Tibial artery (tissue), 4 donors: ENCODE measurements at places on chromosomes 1 and 21.

GRCh38 chr1:204972426-204972825 lies 70.6 kb upstream of the CNTN2 start:
- no peak for DNase-seq

- no peak for DNase-seq
These were observed 18.7 kb downstream of the AADACL4 start for GRCh38 chr1:12662556-12662955.

GRCh38 chr21:17081193-17081592 lies 431.6 kb upstream of the CXADR start:
- no peak for DNase-seq

- no peak for DNase-seq
These were observed 4.5 kb downstream of the PATJ start for GRCh38 chr1:61746813-61747212.

GRCh38 chr1:237580726-237581125 lies 310.0 kb downstream of the ZP4 start:
- no peak for DNase-seq

GRCh38 chr1:156750711-156751450 lies 594 bp downstream of the HDGF start:
- peak; percentile 56 for DNase-seq

DNA sequence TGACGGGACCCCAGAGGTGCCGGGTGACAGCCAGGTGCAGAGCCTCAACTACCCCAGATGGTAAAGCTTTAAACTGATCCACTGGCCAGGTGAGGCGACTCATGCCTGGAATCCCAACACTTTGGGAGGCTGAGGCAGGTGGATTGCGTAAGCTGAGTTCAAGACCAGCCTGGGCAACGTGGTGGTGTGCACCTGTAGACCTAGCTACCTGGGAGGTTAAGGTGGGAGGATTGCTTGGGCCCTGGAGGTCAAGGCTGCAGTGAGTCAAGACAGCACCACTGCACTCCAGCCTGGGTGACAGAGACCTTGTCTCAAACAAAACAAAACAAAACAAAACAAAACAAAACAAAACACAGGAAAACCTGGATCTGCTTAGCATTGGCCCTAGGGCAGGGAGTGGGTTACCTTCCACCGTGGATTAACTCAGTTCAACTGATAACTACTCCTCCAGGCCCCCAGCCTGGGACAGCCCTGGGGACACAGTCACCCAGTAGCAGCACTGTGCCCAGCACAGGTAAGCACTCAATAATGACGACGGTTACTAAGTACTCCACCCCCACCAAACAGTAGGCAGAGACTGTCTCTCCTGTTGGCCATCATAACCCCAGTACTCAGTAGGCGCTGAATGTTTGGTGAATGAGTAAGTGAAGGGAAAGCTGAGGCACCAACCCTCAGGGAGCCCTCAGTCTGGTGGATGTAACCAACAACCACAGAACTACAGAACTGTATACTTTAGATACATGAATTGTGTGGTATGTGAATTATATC lies 21.6 kb downstream of the SLC66A1 start:
- DNase-seq = no peak

- DNase-seq = no peak
These were observed 12.1 kb downstream of the CGN start for GRCh38 chr1:151523326-151523725.

GRCh38 chr21:43865540-43866259 lies 677 bp downstream of the AGPAT3 start:
- DNase-seq = no peak

GRCh38 chr1:56289260-56289659 lies 290.1 kb downstream of the PLPP3 start:
- DNase-seq = no peak

DNA sequence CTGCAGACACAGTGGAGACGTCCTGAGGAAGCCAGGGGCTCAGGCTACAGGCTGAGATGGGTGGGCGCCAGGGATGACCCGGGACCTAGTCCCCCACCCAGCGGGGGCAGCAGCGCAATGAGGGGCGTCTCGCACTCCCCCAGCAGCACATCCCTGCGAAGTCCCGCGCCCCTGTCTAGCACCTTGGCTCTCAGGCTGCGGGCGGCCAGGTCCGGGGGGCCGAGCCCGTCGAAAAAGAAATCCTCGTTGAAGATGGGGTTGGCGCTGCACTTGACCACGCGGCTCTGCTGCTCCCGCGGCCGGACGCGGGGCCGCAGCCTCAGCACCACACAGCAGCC lies 1.8 kb downstream of the C2CD4D start:
- no peak for DNase-seq

GRCh38 chr1:212816567-212817278 lies 25.0 kb downstream of the TATDN3 start:
- DNase-seq = no peak

DNA sequence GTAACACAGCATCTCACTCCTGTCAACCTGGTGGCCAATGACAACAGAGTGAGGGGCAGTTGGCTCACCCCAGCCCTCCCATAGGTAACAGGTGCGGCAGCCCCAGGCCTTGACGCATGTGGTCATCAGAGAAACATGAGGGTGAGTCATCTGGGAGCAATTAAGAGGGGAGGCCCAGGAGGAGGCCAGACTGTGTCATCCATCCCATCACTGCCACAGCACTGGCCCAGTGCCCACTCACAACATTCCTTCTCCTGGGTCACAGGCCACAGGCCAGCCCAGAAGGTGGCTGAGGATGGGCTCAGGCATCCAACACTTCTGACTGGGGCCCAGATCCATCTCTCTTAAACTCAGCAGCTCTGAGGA lies 17.1 kb downstream of the TEX35 start:
- DNase-seq = no peak

GRCh38 chr1:149936170-149936991 lies at the start of gene MTMR11:
Gene MTMR11 (minus strand): TSS chr1:149936879. CDS start chr1:149936647, 232 bp downstream.
- peak; percentile 51 for DNase-seq

- DNase-seq = no peak
These were observed 115.4 kb downstream of the RIPK4 start for GRCh38 chr21:41651406-41651805.

- no peak for DNase-seq
These were observed 81.9 kb upstream of the WLS start for GRCh38 chr1:68314151-68314780.

DNA sequence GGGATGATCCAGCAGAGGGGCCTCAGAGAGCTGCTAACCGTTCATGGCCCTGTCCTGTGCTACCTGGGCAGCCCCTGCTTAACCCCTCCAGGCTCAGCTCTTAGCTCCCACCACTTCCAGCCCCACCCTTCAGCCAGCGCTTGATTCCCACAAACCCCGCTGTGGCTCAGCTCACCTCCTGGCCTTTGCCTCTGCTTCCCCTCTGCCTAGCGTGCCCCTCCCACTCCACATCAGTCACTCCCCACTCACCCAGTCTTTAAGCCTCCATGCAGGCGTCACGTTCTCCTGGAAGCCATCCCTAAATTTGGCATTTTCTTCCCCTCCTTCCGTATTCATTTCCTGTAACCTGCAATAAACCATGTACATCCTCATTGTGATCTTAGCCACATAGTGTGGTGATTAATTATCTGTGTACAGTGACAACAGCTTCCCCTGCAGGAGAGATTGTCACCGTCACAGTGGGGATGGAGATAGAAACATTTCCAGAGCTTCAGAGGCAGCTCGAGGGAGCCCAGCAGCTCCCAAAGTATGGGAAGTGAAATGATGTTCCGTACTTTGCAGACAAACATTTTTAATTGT lies 65.5 kb downstream of the EPHB2 start:
- DNase-seq = no peak

DNA sequence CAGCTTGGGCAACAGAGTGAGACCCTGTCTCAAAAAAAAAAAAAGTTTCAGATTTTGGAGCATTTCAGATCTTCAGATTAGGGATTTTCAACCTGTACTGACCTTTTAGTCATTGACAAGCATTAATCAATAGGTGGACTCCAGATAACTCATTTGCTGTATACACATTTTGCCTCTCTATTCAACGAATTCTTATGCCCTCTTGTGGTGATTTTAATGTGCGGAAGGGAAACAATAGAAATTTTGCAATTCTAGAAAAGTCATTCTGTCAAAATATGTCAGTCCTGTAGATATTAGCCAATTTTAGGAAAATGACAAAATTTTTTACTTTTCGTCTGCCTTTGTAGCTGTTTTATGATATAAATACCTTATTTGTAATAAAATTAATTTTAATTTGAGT lies 11.6 kb upstream of the OR2G2 start:
- no peak for DNase-seq

- DNase-seq = peak; percentile 71
These were observed 73.4 kb downstream of the UCK2 start for GRCh38 chr1:165900576-165901380.

- no peak for DNase-seq
These were observed 35.8 kb upstream of the CD34 start for GRCh38 chr1:207946756-207947155.

DNA sequence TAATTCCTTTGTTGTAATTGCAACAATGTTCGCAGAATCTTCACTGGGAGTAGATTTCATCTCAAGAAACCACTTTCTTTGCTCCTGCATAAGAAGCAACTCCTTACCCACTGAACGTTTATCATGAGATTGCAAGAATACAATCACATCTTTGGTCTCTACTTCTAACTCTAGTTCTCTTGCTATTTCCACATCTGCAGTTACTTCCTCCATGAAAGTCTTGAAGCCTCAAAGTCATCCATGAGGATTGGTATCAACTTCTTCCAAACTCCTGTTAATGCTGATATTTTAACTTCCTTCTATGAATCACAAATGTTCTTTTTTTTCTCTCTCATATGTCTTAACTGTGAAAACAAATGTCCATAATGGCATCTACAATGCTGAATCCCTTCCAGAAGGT lies 118.6 kb upstream of the RAB4A start:
- no peak for DNase-seq

- DNase-seq = no peak
These were observed 16.5 kb downstream of the ATF3 start for GRCh38 chr1:212624976-212625501.

- DNase-seq = no peak
These were observed 29.9 kb upstream of the SLC44A3 start for GRCh38 chr1:94790246-94790645.

DNA sequence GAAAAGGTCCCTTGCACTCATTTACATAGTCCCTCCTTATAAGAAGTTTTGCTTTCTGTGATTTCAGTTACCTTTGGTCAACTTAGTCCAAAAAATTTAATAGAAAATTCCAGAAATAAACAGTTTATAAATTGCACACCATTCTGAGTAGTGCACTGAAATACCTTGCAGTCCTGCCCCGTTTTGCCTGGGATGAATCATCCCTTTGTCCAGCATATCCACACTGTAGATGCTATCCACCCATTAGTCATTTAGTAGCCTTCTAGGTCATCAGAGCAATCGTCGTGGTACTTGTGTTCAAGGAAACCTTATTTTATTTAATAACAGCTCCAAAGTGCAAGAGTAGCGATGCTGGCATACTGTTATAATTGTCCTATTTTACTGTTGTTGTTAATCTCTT lies 38.0 kb downstream of the SPRTN start:
- DNase-seq = no peak

- no peak for DNase-seq
These were observed 41.7 kb downstream of the EPB41 start for GRCh38 chr1:28956038-28956464.

DNA sequence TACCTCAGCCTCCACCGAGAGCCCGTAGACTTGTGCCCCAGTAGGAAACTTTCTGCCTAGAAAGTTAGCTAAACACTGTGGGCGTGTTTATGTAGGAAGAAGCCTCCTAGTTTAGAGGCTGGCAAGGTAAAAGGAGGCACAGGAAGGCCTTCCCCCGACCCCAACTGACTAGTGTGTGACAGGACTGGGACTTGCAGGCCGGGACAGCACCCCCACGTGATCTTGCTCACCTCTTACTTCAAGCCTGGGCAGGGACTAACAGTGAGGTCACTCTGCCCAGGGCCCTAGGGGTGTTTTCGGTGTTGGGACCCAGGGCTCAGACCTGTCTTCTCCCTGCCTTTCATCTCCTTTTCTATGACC lies 392 bp upstream of the TAGLN2 start:
- peak; percentile 43 for DNase-seq

DNA sequence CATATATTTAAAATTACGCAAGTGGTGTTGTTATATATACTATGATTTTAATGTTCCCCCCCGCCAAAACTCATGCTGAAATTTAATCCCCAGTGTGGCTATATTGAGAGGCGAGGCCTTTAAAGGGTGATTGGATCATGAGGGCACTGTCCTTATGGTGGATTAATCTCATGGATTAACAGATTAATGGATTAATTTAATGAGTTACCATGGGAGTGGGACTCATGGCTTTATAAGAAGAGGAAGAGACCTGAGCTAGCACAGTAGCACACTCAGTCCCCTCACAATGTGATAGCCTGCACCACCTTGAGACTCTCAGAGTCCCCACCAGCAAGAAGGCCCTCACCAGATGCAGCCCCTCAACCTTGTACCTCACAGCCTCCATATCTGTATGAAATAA lies 34.8 kb downstream of the C1orf198 start:
- DNase-seq = no peak

DNA sequence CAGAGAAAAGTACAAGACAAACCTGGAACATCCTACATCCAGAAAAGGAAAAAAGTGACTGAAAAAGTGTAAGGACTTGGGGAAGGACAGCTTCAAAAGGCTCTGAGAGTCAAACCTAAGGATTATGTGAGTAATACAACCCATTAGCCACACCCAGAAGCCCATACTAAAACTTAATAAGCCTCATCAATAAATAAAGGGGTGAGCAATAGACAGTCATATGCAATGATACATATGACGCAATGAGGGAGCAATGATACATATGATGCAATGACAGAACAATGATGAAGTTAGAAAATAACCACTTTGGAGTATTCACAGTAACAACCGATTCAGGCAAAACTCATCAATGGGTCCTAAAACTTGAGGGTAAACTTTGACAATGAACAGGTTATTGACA lies 50.1 kb downstream of the BRWD1 start:
- no peak for DNase-seq

DNA sequence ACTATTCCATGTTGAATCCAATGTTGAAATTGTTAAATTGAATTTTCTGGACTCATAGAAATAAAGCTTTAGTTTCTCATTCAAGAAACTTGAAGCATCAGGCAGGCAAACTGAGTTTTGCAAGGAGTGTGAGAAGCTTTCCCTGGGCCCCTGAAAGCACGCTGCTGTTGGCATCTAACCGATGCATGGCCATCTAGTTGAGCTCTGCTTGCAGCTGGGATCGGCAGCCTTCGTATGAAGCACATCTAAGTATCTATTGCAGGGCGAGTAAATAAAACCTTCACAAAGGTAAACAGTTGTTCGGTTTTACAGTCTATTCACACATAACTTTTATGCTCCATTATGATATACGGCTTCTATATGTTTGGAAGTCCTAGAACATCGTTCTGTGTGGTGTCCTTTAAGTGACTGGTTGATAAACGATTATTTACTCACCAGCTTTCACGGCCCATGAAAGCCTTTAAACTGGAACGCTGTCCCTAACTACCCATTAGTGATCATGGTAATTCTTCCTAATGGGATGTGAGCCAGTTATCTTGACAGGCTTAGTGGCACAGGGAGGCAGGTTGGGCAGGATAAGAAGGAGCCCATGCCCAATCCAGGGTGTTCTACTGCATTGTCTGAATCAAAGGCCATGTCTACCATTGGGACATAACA lies 71.7 kb downstream of the SEC16B start:
- DNase-seq = no peak

DNA sequence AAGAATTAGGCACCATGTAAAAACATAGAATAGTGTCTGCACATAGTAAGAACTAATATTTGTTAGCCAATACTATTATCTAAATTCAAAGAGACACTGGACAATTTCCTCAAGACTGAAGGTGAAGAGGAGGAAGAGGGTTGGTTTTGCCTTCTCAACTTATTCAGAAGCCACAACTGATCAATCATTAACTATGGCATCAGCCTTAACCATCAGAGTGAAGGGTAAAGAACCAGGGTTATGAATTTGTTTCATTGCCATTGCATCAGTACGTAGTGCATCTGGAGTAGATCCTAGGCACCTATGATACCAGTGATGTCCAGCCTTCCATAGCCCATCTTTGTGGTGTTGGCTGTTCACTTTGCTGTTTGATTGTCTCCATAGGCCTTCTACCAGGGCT lies 421.7 kb upstream of the DEPDC1 start:
- DNase-seq = no peak
